ENCODE measurements at places on chromosomes 12 and 14. TPM values are rescaled to one million over a fixed set of nuclear protein-coding genes. Genes with fewer than 3 reads are reported as not detected.
A peak's percentile ranks its signal among the peaks of the same experiment; 100 is the strongest.

YAF2 gene
- 25.5 TPM for polyA plus RNA-seq

GRCh38 chr12:105220929-105221290, 15.1 kb downstream of the APPL2 start:
- no peak for DNase-seq

KIF26A gene
- 12.8 TPM for polyA plus RNA-seq

DNA sequence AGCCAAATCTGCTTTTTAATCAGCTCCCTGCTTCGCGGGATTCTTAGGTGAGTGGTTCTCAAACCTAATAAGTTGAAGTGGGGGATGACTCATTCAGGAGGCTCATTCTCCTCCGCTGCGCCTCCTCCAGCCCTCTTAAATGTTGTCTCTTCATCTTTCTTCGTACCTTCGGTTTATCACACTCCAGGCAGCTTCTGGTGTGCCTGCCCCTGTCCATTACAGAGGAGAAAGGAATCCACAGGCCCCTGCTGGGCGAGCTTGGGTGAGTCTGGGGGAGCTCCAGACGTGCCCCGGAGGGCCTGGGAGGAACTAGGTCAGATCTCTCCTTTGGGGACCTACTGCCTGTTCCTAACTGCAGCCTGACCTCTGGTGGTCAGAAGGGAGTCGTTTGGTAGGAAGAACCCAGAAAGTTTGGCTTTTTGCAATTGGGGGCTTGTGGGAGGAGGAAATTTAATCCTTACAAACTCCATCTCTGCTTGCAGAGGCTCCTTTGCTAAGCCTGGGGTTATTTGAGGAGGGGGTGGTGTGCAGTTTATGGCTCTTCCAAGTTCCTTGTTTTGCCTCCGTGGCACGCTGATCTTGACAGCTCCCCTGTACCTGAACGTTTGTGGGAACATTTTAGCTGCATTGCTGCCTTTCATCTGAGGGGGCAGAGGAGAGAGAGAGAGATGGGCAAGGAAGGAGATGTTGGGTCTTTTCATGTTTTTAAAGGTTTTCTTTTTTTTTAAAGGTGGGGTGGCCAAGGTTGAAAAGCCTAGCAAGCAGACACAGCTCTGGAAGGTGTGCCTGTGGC, 84.1 kb upstream of the GNG2 start:
- peak; percentile 39 for DNase-seq

HNRNPC gene
- polyA plus RNA-seq, result 977 TPM

CFAP54 gene
- 3.2 TPM for polyA plus RNA-seq

GRCh38 chr12:41055875-41056577, 132.1 kb upstream of the PDZRN4 start:
- DNase-seq, result no peak

DNA sequence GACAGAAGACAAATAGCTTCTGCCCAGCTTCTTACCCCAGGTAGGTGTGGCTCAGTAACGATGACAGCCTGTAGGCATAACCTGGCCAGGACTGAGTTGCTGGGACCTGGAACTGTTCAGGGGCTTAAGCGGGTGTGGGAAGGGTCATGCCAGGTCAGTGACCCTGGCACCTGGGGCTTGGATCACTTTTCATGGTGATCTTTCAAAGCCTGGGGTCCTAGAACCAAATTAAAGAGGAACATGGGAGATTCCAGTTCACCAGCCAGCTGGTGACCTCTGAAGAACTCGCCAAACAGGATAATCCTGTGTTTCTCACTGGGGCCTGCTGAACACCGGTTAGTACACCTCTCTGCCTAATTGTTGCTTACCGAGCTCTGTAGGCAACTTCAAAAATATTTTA, 102.6 kb upstream of the LMNTD1 start:
- no peak for DNase-seq

GRCh38 chr14:26917086-26917485, 319.3 kb upstream of the NOVA1 start:
- DNase-seq, result no peak

- peak; percentile 19 for DNase-seq
Observed at GRCh38 chr12:70271025-70271424, 27.8 kb downstream of the CNOT2 start.

DNA sequence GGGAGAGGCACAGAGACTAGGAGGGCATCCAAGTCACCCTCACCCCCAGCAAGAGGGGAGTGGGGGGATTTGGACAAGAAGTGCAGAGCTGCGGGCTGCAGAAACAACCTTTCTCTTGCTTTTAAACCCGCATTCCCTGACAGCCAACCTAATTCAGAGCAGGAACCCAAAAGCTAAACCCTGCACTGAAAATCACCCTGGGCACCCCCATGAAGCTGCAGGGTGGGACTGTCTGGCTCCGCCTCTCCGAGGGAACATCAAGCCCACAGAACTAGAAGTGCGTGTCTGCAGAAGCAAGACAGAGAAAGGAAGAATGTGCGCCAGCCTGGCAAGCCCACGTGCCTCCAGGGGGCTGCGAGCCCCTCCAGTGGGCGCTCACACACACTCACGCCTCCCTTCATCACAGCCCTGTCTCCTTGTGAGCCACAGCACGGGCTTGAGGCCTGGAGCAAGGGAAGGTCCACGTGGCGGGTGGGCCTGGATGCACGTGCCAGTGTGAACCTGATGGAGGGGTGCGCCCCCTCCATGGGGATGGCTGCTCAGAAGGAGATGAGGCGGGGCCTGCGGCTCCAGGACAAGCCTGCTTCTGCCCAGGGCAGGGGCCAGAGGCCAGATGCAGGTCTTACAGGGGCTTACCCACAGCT, 27.8 kb upstream of the PNMA1 start:
- no peak for DNase-seq

- DNase-seq, result no peak
Observed at GRCh38 chr12:132620899-132621656, 2.5 kb downstream of the P2RX2 start.

FOXN3 gene
- polyA plus RNA-seq, result 31.1 TPM

- no peak for DNase-seq
Observed at GRCh38 chr14:33617154-33617553, 333.7 kb downstream of the EGLN3 start.
